NCI-H1092 (cell line): ENCODE measurements at places on chromosomes 3 and 15.

DNA sequence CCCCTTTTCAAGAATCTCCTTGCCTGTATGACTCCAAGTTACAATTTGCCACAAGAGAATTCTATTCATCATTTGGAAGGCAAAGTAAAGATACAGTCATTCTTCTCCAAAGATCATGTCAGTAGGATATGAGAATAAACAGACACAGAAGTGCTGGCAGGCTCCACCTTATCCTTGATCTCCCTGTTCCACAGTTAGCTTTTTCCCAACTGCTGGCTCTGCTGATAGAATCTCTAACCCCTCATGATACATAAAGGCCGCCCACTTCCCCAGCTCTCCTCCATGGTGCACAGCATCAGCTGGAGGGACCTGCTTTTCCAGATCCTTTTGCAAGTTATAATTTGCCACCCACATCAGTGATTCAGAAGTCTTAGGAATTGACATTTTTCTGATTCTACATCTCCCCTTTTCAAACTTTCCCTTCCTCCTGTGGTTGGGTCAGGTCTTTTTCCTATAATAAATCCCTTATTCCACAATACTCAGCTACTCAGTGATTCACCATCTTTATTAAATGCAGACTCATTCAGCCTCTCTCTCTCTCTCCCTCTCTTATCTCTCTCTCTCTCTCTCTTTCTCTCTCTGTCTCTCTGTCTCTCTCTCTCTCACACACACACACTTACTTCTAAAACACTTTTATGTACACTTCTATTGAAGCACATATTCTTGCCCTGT, 465.4 kb downstream of the GBE1 start:
- DNase-seq: no peak

DNA sequence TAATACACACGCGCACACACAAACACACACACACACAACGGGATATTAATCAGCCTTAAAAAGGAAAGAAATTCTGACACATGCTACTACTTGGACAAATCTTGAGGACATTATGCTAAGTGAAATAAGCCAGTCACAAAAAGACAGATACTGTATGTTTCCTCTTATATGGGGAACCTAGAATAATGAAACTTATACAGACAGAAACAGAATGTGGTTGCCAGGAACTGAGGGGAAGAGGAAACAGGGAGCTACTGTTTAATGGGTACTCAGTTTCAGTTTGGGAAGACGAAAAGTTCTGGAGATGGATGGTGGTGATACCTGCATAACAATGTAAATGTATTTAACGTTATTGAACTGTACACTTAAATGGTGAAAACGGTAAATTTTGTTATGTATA, 20.2 kb downstream of the ICE2 start:
- DNase-seq: no peak

GRCh38 chr3:106617276-106617675, 748.5 kb upstream of the CBLB start:
- no peak for DNase-seq

- no peak for DNase-seq
Observed at GRCh38 chr3:27467545-27467944, 16.6 kb downstream of the SLC4A7 start.

- no peak for DNase-seq
Observed at GRCh38 chr15:55991802-55992768, 1.3 kb downstream of the NEDD4 start.

DNA sequence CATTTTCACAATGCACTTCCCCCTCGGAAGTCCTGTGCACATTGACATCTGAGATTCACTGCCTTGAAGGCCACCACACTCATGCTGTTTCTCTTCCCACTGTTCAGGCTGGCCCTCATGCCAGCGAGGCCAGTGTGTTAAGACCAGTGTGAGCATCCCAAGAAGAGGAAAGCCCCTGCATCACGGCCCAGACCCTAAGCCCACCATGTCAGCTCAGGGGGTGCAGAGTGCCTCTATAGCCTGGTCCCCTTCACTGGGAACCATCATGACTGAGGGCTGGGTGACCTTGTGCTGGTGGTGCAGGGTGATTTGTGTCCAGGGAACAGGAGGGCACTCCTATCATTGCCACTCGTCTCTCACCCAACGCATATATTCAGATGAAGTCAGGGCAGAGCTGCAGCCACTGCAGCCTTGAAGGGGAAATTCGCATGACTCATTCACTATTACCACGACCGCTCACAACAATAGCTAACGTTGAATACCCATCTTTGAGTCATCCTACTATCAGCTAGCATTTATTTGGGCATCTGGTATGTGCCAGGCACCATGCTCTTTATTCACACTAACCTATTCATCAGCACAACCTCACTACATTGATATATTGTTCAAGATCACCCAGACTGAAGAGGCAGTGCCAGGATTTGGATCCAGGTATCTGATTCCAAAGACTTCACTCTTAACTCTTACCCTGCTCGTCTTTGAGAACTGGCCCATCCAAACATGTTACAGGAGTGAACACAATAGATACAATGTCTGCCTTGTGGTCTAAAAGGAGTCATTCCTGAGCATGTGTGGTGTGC, 58.8 kb upstream of the SLC6A11 start:
- no peak for DNase-seq

DNA sequence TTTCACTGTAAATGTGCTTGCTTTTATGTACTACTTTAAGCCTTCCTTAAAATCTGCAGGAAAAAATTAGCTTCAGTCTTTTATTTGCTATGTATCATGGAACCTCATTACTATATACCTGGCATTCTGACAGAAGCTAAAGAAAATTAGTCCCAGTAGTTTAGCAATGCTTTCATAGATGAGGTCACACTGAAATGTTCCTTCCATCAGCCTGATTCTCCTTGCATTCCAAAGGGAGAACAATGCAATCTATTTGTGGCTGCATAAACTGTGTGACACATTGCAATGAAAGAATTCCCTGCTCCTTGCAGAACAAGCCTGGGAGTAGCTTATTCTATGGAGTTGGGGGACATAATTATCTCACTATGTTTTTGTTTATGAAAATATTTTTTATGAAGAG, 691.5 kb upstream of the ARPP21 start:
- no peak for DNase-seq

GRCh38 chr3:10469441-10470119, 35.8 kb downstream of the ATP2B2 start:
- no peak for DNase-seq

DNA sequence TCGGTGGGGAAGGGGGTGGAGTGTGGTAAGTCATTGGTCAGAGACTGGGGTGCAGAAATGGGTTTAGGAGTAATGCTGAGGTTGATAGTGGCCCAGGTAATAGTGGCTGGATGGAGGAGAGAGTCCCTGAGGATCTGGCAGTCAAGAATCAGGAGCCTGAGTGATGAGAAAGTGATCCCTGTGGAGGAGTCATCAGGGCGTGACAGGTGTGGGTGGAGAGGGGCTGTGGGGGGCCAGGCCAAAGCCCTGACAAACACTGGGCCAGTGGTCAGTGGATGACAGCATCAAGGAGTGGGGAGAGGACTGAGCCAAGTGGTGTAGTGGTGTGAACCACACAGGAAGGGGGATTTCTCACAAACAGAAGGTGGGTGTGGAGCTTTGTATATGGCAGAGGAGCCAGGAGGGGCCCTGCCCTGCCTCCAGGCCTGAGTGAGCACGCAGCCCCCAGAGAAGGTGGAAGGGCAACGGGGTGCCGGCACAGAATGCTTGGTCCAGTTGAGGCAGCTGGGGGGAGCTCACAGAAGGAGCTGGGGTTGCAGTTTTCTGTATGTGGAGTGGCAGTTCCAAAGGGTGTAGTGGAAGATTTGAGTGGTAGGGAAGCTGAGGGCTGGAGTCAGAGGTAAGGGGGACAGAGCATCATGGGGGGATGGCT, 77.1 kb downstream of the SPSB4 start:
- no peak for DNase-seq

- no peak for DNase-seq
Observed at GRCh38 chr3:119632829-119633228, 27.6 kb downstream of the POPDC2 start.

GRCh38 chr15:27847775-27848710, 251.1 kb downstream of the OCA2 start:
- no peak for DNase-seq

- no peak for DNase-seq
Observed at GRCh38 chr3:38029400-38030125, at the start of gene PLCD1. Gene PLCD1, minus strand, starts transcription at chr3:38029642. Its CDS starts 103 bp downstream, at chr3:38029539.

DNA sequence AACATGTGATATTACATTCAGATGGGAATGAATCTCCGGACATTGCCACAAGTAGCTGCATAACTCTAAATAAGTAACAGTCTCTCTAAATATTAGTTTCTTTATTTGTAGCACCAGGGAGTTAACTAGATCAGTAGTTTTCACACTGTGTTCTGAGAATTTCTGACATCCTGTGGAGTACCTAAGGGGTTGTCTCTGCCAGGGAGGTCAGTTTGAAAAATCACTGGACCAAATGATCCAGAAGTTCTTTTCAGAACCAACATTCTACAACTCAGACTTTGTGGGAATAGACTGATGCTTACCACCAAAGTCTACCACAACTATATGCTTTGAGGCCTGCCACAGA, 9.0 kb upstream of the ILDR1 start:
- DNase-seq: no peak

GRCh38 chr3:32403663-32404062, 12.0 kb downstream of the CMTM7 start:
- DNase-seq: no peak

- DNase-seq: peak; percentile 30
Observed at GRCh38 chr3:16048435-16049318, 125.8 kb upstream of the GALNT15 start.

DNA sequence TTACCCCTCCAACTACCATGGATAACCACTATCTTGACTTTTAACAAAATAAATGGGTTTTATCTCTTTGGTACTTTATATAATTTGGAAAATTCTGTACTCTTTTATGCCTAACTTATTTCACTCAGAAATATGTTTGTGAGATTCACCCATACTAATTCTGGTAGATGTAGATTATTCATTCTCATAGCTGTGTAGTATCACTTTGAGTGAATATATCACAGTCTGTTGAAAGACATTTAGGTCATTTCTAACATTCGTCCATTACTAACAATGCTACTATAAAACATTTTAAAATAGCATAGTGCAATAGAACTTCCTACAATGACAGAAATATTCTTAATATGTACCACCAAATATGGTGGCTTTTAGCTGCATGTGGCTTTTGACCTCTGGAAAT, 542.4 kb downstream of the RBMS3 start:
- no peak for DNase-seq

- no peak for DNase-seq
Observed at GRCh38 chr3:176208283-176208682, 989.0 kb downstream of the TBL1XR1 start.

DNA sequence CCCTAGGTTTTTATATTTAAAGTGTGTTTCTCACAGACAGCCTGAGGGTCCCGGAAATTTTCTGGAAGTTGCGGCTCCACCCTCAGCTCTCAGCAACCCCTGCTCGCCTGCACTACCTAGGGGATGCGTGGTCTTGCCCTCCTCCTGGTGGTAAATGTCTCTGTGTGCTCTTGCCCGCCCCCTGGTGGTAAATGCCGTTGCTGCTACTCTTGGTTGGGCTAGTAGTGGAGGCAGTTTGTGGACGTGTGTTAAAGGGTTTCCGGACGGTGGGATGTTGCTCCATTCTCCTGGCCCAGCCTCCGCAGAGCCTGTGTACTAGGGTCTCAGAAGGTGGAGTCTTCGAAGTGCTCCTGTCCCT, 27.4 kb downstream of the STOML1 start:
- DNase-seq: peak; percentile 50

DNA sequence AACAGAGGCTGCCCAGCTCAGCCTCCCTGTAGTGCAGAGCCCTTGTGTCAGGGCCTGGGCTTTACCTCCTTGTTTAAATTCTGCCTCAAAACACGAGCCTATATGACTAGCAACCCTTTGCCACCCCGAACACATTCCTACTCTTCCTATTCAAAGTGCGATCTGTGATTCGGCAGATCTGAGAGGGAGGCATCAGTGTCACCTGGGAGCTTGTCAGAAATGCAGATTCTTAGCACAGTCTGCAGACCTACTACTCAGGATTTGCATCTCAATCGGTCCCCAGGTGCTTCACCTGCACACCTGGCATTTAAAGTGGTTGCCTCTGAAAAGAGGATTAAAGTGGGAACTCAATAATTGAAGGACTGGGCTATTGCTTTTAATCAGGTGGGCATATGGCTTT, 273.2 kb upstream of the TOPAZ1 start:
- no peak for DNase-seq
